ENCODE measurements at places on chromosomes 7 and 10. TPM values are rescaled to one million over a fixed set of nuclear protein-coding genes. Genes with fewer than 3 reads are reported as not detected.

- peak; percentile 52 for DNase-seq
Observed at GRCh38 chr10:70758757-70759514, 26.2 kb downstream of the TBATA start.

GRCh38 chr10:82256275-82256674, 381.3 kb downstream of the NRG3 start:
- DNase-seq, result no peak

DNA sequence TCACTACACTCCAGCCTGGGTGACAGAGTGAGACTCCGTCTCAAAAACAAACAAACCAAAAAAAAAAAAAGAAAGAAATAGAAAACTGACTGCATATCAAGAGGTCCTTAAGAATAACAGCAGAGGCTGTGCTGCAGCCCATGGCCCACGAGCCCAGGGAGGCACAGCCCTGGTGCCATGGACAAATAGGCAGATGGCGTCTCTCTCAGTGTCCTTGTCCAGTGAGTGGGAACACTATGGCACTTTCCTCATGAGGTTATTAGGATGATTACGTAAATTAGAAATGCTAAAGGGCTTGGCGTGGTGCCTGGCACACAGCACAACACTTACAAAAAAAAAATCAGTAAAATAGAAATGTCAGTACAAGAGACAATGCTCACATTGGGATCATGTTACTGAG, 33.4 kb upstream of the PFKP start:
- no peak for DNase-seq

GRCh38 chr7:105932835-105933477, 30.1 kb upstream of the CDHR3 start:
- DNase-seq, result no peak

GRCh38 chr10:80561950-80562349, 24.2 kb downstream of the SH2D4B start:
- DNase-seq, result no peak

DNA sequence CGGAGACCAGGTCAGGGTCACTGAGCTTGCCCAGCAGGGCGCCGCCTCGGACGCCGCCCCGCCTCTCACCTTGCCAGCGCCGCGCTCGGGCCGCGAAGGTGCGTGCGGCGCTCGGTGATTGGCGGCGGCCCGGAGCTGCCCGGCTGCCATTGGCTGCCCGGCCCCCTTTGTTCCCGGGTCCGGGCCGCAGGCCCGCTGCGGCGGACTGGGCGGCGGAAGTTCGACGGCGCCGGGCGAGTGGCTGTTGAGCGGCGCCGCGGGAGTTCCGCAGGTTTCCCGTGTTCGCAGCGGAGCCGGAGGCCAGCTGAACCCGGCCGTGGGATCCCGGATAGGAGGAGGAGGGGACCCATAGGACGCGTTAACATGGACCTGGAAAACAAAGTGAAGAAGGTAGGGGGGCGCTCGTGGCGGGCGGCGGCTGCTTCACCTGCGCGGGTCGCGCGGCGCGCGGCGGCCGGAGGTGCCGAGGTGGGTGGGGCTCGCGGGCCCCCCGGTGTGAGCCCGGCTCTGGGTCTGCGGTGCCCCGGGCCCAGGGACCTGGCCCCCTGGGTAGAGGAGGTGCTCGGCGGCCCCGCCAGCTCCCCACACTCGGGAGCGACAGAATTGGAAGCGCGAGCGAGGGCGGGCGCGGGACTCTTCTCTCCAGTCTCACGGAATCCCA, at the start of gene TES:
Gene TES, plus strand, starts transcription at position 195 of the 661 bp plus-strand sequence. Its CDS starts 169 bp downstream, at position 364.
- no peak for DNase-seq

DNA sequence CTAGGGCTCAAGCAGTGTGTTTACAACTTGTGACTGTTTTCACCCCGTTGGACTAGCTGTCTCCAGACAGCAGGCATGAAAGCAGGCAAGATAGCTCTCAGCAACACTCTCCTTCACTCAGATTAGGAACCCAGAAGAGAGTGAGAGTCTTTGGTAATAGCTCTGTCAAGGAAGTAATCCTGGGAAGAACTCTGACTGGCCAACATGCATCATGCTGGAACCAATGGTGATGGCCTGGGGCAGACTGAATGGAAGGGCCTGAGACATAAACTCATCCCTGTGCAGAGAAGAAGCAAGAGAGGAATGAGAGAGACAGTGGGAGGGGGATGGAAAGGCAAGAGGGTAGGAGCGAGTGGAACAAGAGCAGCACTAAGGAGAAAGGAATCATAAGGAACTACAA, 48.9 kb downstream of the AKR1D1 start:
- no peak for DNase-seq

GRCh38 chr10:8584666-8585065, 530.2 kb downstream of the GATA3 start:
- no peak for DNase-seq

DNA sequence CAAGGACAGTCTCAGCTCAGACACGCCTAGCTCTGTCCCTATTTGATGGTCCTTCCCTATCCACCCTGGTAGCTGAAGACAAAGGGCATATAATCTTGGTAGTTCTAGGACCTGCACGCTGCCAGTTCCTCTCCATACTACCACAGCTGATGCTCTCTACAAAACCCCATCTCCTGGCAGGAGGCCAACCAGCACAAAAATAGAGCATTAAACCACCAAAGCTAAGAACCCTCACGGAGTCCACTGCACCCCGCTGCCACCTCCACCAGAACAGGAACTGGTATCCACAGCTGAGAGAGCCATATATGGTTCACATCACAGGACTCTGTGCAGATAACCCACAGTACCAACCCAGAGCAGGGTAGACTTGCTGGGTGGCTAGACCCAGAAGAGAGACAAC, 299.4 kb downstream of the LRRTM3 start:
- DNase-seq, result no peak

GRCh38 chr10:119189811-119190282, 11.2 kb upstream of the PRDX3 start:
- no peak for DNase-seq

DNA sequence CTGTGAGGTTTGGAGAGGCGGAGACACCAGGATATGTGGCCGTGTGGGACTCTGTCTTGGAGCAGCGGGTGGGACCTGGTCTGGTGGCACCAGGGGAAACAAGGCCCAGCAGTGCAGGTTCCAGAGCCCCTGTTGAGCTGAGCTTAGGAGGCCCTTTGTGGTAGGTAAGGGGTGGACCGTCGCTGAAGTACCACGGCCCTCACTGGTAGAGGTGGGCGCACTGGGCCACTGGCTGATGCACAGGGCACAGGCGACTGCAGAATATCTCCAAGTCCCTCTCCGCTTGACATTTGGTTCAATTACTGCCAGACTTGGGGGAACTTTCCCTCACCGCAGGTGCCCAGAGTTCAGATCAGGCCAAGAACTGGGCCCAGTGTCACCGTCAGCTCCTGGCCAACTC, 27.3 kb downstream of the DOCK1 start:
- DNase-seq, result no peak

The MPLKIP gene
- 29.4 TPM for total RNA-seq

The ITPRID1 gene
- total RNA-seq, result not detected

The ARMC3 gene
- total RNA-seq, result 5.8 TPM

The TMEM176B gene
- 57.2 TPM for total RNA-seq

The NEURL1 gene
- 0.76 TPM for total RNA-seq

The PON1 gene
- total RNA-seq, result 0.42 TPM

The IFIT1B gene
- not detected for total RNA-seq

The MOGAT3 gene
- total RNA-seq, result not detected
